ENCODE measurements at places on chromosomes 13 and 19.
A peak's percentile ranks its signal among the peaks of the same experiment; 100 is the strongest.

- no peak for DNase-seq
Measured at GRCh38 chr13:91725646-91726045, 327.2 kb downstream of the GPC5 start.

GRCh38 chr13:64540468-64540867, 2689.7 kb downstream of the PCDH9 start:
- no peak for DNase-seq

- peak; percentile 78 for DNase-seq
Measured at GRCh38 chr19:927351-927779, 1.5 kb downstream of the ARID3A start.

- no peak for DNase-seq
Measured at GRCh38 chr13:110350509-110350908, 43.4 kb downstream of the COL4A2 start.

Data from upper lobe of right lung (tissue), 1 donor.